ENCODE measurements at places on chromosomes 1 and 21.

GRCh38 chr1:214740471-214740870 lies 137.5 kb downstream of the CENPF start:
- no peak for DNase-seq

DNA sequence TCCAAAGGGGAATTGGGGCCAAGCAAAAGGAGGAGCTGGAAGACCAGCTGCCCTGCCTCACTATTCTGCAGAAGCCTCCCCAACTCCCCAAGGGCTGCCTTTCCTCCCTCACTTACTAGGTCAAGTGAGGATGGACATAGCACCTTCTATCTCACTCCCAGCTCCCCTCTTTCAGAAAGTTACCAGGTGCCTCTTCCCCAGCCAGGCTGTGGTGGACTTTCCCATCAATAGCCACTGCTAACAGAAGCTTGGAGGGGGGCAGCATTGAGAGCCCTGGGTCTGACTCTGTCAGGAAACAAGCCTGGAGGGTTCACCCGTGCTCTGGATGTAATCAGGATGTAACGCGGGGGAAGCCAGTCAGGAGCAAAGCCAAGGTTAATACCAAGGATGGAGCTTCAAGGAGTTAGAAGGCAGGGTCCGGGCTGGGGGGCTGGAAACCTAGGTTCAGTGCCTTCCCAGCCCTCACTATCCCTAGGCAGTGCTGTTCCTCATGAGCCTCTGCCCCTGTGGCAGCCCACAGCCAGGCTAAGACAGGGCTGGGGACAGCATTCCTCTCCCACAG lies 127.8 kb upstream of the NGF start:
- no peak for DNase-seq

- no peak for DNase-seq
These were observed 137.5 kb downstream of the HMCN1 start for GRCh38 chr1:185871627-185872150.

- no peak for DNase-seq
These were observed 80.1 kb downstream of the SH3BGR start for GRCh38 chr21:39531840-39532239.

GRCh38 chr1:89757532-89757931 lies 63.3 kb upstream of the LRRC8D start:
- peak; percentile 43 for DNase-seq

Data from stimulated activated CD4-positive, alpha-beta T cell treated with anti-CD3 and anti-CD28 coated beads, Interleukin-2, amount 100 ng/mL, for 48 hours (primary cell).